Stimulated activated CD8-positive, alpha-beta memory T cell treated with anti-CD3 and anti-CD28 coated beads, Interleukin-4, amount 100 ng/mL, for 1 hour (primary cell): ENCODE measurements at places on chromosomes 5 and 9.

DNA sequence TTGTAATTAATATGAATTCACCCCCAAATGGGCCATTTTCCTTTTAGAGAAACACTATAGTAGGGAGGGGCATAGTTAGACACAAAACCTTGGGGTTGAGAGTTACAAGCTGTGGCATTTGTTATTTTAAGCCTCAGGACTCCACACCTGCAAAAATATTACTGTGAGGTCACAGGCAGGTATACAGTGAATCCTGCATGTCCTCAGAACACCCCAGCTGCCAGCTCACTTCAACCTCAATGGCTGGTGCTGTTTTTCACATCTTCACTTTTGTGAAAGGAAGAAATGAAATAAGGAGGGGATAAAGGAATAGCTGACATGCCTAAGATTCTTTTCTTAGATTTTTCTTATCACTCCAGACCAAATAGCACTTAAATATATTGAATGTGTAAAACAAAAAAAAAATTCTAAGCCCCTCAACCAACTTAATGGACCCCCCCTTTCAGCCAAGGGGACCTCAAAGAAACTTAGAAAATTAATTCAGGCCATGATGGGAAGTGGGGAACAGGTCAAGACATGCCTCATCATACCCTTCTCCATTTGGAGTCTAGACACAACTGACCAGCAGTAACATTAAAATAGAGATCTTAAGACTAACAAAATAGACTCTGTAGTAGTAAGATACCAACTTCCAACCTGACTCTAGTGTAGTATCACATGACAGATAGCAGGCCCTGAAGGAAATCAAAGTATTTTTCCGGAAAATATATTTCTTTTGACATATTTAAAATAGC is 9.2 kb downstream of the C9orf85 start:
- DNase-seq, result no peak

DNA sequence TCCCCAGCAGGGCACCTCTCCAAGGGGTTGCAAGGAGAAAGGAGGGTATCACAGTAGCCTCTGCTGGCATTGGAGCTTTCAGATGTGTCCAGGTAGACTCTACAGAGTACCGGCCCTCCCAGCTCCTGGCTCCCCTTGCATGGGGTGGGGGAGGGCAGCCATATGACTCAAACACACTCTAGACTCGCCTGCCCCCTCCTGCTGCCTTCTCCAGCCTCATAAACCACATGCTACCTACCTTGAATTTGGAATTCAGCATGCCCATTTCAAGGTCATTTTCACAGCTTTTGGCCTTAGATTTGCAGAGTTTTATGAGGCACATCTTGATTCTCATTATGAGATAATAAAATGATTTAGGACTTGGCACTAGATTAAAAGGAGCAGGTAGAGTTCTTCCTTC is 32.8 kb upstream of the SMIM32 start:
- no peak for DNase-seq

GRCh38 chr5:122402955-122403685 is 91.1 kb downstream of the SNCAIP start:
- no peak for DNase-seq

- DNase-seq, result no peak
Observed at GRCh38 chr9:89684218-89684617, 79.4 kb downstream of the GADD45G start.

DNA sequence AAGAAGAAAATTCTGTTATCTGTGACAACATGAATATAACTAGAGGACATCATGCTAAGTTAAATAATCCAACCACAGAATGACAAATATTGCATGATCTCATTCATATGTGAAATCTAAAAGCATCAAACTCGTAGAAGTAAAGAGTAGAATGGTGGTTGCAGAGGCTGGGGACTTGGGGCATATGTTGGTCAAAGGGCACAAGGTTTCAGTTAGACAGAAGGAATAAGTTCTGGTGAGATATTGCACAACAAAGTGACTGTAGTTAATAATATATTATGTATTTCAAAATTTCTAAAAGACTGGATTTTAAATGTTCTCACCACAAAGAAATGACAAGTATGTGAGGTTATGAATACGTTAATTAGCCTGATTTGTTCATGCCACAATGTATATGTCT is 24.8 kb downstream of the GRIA1 start:
- no peak for DNase-seq

DNA sequence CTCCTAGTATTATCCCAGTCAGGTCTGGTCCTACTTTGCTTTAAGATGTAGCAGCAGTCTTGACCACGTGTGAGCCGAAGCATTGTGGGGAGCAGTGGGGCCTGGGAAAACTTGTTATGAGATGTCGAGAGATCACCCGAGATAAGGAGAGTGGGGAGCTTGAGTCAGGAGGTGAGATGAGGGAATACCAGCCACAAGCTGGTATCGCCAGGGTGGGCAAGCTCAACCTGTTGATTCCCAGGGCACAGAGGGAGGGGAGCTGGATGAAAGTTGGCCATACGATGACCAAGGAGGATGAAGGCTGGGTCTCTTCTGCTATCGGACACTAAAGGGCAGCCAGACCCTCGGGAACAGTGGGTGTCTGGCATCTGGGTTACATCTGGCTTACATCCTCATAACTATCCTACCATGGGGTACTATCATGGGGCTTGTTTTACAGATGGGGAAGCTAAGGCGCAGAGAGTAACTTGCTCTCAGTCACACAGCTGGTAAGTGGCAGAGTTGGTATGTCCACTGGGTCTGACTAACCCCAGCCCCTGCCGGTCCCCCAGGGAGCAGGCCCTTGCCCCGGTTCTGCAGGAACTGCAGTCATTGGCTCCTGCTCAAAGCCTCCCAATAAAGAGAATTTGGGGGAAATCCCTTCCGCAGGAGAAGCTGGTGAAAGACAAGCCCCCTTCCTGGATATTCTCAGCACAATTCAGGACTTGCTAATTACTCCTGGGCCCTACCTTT is 13.4 kb upstream of the TIFAB start:
- no peak for DNase-seq

DNA sequence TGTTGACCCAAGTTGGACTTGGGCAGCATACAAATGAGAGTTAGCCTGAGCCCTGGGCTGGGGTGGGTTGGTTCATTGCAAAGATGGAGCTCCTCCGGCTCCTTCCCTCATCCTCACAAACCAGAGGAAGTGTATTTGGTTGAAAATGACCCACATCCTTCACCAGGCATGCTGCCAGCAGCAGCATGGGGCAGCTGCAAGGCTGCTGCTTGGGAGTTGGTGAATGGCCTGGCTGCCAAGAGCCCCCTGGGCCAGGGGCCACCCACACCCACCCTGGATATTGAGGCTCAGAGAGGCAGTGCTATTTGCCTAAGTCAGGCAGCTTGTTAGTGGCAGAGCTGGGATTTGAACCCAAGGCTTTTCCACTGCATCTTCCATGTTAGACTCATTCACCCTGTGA is 29.5 kb downstream of the PPARGC1B start:
- DNase-seq, result no peak
